ENCODE measurements at places on chromosomes 12 and 14.

DNA sequence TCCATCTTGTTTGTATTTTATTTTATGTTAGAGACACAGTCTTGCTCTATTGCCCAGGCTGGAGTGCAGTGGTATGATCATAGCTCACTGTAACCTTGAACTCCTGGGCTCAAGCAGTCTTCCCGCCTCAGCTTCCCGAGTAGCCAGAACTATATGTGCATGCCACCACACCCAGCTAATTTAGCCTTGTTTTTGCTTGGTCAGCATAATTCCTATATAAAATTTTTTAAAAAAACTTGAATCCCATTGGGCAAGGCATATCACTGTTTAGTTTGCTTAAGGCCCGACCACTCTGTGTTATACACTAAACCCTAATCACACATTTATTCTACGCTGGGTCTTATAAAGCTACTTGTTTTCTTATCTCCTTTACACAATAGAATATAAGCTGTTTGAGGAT is 266.4 kb downstream of the AKAP6 start:
- DNase-seq = no peak

DNA sequence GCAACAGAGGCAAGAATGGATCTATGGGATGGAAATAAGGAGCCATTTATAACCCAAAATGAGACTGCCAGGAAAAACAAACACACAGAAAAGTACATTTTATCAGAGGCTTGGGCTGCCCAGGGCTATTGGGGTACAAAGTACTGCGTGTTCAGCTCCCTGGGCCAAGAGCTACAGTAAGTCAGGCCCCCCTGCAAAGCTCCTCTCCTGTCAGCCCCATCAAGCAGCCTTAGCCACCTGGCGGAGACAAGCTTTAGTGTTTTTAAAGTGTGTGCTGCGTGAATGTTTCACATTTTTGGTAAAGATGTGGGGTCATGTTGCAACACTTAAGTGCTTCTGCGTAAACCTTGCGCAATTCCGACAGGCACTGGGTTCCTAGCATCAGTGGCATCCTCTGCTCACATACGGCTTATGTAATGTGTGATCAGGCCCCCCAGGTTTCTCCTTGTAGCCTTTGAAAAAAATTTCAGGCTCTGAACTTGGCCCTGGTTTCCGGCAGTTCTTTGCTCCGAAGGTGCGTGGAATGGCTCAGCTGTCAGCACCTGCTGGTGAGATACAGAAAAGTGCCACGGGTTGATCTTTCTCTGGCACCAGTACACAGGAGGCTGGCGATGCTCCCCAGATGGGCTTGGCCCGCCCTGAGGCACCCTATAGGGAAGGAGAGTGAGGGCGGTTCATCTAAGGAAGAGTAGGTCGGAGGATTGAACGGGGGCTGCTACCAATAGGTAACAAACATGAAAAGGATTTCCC is 198.7 kb upstream of the EEA1 start:
- DNase-seq = no peak

DNA sequence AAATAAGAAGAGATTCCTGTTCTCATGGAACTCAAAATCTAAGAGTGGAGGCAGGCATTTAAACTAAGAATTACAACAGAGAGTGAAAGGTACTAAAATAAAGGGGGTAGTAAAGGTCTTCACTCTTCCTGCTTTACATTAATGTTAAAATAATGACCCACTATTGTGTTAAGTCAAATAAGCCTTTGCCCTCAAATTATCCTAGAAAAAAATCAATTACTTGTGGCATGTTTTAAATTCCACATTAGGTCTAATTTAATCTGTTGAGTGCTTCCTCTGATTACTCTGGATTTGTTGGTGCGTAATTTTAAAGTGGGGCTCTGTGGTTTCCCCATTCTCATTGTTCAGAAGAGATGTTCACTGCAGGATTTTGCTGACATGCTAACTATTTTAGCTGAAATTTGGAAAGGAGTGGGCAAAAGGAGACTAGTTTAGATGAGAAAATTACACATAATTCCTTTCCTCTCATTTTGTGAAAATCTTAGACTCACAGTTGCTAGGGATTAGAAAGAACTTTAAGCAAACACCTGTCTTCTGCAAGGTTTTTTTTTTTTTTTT is 35.5 kb downstream of the BTG1 start:
- DNase-seq = no peak

GRCh38 chr12:62677355-62677754 is 210.7 kb downstream of the MON2 start:
- DNase-seq = no peak

DNA sequence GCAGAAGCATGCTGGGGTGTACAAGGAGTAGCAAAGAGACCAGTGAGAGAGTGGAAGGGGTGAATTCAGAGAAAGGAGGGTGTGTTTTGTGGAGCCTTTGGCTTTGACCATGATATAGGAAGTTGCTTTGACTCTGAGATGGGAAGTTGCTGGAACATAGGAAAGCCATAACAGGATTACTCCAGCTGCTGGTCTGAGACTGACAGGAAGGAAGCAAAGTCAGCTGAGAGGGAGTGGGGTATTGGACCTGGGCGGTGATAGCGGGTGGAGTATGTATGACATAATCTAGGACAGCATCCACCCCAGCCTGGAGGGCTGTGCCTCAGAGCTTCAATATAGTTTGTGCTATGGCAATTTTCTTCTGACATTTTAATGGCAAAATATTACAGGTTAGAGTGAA is 324.4 kb downstream of the PDZRN4 start:
- DNase-seq = no peak

- DNase-seq = no peak
Observed at GRCh38 chr14:74653386-74654138, 41.5 kb upstream of the LTBP2 start.

DNA sequence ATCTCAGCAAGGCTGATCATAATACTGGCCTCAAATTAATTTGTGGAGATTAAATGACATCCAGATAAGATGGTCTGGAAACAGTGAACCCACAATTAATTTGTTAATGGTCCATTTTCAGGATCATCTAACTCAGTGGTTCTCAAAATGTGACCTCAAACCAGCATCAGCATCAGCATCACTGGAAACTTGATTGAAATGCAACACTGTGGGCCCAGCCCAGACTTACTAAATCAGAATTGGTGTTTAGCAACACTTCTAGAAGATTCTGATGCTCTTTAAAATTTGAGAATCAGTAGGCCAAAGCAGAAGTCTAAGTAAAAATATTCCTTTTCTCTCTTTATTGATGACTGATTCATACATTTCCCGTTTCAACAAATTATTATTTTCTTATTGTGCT is 10.7 kb upstream of the KRT82 start:
- DNase-seq = no peak

DNA sequence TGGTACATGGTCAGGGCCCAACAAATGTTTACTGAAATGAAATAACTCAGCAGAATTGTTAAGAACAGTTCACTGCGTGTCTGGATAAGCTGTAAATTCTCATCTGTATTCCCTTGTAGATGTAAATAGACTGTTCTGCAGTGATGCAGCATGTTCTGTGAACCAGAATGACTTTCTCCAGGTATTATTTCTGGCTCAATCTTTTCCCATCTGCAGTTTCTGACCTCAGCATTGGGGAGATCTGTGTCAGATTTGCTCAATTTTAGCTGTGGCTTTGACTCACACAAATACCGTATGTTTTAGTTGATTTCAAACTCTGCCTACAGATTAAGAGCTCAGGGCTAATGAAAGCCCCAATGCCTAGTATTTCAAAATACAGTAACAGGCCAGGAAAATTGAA is 49.2 kb upstream of the DICER1 start:
- DNase-seq = no peak

DNA sequence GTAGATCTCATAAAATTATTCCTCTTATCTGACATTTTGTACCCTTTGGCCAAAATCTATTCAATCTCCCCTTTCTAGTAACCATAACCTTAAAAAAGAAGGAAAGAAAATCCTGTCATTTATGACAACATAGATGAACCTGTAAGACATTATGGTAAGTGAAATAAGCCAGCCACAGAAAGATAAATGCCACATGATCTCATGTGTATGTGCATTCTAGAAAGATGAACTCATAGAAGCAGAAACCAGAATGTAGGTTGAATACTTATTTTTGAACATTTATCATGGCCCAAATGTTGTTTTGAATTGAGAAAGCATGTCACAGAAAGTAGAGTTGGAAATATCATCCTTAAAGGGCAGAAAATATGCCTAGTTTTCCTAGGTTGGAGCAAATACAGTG is 1053.6 kb downstream of the SLC6A15 start:
- DNase-seq = no peak

DNA sequence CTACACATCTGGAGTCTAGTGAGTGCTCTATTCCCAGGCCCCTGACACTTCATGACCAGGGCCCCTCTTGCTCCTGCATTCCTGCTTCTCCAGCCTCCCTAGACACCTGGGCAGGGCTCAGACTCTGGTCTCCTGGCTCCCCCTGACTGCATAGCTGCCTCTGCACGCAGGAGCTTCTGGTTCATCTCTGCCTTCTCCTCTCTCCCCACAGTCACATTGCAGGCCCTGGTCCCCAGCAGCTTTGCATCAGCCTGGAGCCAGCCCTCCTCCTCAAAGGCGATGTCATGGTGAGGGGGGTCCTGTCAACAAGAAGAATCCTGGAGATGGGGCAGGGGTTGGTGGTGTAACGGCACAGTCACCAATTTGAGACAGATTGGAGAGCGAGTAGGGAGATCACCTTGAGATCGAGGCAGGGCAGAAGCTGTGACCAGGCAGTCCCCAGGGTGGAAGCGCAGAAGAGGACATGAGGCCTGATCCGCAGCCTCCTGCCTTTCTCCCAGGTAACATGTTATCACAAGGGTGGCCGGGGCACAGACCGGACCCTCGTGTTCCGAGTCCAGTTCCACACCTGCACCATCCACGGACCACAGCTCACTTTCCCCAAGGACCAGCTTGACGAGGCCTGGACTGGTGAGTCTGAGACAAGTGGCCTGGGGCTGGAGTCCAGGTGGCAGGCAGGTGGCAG is 8.1 kb downstream of the TNS2 start:
- DNase-seq = no peak

DNA sequence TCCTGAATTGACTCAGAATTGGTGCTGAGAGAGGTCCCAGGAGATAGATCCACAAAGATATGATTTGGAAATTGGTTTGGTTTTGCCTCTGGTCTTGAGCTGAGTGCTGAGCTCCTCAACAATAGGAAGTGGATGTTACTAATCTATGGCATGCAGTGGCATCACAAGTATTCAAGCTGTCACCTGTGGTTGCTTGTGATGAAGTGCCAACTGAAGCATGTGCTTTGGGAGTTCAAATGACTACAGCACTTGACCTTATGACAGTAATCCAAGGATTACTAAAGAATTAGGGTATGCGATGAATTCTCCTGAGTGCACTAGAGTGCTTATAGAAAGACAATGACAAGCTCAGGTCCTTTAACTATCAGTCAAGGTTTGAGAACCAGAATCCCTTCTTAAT is 406.2 kb downstream of the NOVA1 start:
- DNase-seq = no peak

- no peak for DNase-seq
Observed at GRCh38 chr12:116958402-116959197, 47.9 kb downstream of the FBXW8 start.

DNA sequence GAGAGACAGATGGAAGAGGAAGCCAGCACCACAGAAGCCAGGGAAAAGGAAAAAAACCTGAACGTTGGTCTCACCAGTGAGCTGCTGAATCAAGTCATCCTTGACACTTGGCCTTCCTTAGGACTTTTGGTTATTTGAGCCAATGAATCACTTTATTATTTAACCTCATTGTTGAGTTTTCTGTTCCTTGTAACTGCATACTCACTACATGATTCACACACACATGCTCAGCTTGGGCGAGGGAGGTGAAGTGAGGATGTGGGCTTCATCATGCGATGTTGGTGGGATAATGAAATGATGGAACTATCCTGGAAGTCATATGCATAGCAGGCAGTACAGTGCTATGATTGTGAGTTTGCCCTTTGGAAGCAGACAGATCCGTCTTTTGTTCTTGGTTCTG is 40.6 kb upstream of the RPH3A start:
- DNase-seq = no peak

DNA sequence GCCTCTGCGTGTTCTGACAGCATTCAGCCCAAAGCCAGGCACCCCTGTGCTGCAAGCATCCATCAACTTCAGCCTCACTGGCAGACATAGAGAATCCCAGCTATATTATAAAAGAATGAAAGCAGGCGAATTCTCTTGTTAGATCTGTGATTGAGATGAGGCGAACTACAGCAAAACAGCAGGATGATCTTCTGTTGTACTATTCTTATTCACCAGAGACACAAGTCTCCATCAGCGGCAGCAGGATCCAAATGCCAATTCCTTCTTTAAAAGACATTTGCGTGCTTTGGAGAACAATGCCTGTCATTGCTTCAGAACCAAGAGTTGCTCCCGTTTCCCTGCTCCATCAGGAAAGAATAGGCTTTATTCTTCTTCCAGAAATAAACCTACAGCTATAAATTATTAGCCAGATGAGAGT is 188.9 kb downstream of the SLC41A2 start:
- DNase-seq = no peak

- peak; percentile 16 for DNase-seq
Observed at GRCh38 chr12:131222329-131223139, 268.8 kb downstream of the ADGRD1 start.

- DNase-seq = no peak
Observed at GRCh38 chr12:67239061-67239460, 30.1 kb upstream of the CAND1 start.

DNA sequence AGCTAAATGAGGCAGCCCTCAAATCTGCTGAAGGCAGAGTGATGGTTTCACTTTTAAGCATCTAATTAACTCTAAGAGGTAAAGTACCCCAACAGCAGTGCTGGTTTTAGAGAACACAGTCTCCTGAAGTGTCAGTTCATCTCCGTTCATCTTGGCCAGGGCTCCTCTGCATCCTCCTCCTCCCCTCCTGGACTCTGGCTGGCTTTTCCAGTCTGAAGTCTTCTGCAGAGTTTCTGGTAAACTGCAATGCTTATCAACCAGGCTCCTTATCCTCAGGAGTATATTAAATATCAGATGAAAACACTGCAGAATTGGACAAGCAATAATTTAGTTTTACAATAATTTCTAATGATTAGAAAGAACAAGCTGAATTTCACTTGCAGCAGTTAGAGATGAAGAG is 115.4 kb downstream of the GTF2A1 start:
- DNase-seq = no peak

- no peak for DNase-seq
Observed at GRCh38 chr14:96380735-96381134, 11.2 kb upstream of the AK7 start.

DNA sequence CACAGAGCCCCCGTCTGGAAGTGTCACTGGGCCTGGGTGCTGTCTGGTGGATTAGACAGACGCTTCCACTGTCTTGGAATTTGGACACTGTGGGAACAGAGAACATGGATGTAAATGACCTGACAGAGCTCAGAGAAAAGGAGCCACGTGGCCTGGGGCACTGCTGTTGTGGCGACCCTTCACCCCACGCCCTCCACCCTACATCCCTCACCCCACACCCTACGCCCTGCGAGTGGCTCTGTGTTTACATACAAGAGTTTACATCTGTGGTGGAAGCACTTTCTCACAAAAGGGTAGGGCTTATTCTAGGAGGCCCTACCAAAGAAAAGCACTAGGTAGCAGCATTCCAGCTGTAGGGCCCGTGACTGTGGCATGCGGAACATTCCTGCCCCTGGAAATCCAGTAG is 47.7 kb downstream of the B4GALNT3 start:
- DNase-seq = no peak

GRCh38 chr12:96906498-96906848 is 584 bp upstream of the NEDD1 start:
- DNase-seq = no peak

All from activated CD4-positive, alpha-beta T cell treated with anti-CD3 and anti-CD28 coated beads, Interleukin-2, amount 10 ng/mL, durations not matched to agents 7 days and 5 days (primary cell).